ENCODE measurements at places on chromosomes 6 and 20.

- no peak for DNase-seq
Observed at GRCh38 chr6:24358219-24358821, 461 bp upstream of the DCDC2 start.

DNA sequence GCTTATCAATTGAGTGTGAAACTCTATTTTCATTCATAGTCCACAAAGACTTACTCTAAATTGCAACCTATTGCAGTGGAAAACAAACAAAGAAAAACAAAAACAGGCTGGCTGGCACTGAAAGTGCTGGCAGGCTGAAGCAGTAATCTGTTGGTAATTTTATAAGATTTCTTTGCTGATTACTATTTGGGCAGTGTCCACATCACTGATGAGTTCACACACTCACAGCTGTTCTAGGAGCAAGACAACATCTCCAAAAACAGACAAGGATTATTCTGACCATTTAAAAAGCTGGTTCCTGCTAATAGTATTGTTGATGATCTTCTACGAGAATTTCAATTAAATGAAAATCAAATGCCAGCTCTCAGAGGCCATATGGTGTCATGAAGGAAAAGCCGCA lies 26.9 kb downstream of the MARCKS start:
- DNase-seq = no peak

DNA sequence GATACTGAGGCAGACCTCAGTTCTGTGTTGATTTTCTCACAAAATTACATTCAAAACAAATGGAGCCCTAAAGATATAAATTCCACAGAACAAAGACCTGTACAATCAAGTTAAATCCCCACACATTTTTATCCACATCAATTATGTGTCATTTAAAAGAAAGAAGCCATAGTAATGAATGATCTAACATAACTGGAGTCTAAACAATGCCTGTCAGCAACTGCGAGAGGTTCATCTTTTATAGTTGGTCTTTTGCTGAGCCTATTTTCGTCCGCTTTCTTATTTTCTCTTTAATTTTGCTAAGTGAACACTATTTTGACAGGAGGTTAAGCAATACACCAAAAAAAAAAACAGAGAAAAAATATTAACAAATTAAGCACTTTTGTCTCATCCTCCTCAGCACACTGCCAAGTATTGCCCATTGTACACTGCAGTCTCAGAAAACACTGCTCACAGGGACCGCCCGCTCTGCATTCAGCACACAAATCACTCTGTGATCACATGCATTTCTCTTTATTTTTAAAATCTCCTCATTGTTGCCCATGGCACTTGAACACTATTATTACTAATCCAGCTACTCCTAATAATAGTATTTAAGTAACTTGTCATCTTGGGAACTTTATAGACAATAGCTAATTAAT lies 140.8 kb downstream of the BTBD9 start:
- no peak for DNase-seq

DNA sequence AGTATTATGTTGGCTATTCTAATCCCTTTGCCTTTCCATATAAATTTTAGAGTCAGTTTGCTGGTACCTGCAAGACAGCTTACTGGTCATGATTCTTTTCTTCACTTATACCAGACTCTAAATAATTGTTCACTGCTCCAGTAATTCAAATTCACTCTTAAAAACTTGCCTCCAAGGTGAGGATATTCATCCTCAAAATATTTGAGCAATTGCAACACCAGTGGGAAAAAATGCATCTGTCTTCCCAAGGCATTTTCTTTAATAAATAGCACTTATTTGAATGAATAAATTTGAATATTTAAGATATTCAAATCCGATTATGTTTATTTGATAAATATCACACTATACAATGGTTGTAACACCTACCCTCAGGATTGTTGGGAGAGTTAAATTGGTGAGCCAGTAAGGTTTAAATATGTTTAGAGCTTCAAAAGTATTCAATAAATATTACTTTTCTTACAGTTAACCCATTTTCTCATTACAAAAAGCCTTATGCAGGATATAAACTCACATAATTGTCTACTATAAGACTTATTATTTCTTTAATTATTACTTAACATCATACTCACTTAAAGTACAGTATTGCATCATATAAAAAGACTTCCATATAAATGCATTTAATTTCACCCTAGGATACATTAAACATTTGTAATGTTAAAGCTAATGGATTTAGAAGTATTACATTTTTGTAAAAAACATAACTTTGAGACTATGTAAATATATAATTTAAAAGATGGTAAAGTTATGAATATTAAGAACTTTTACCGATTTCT lies 285.6 kb downstream of the SAMD5 start:
- no peak for DNase-seq

DNA sequence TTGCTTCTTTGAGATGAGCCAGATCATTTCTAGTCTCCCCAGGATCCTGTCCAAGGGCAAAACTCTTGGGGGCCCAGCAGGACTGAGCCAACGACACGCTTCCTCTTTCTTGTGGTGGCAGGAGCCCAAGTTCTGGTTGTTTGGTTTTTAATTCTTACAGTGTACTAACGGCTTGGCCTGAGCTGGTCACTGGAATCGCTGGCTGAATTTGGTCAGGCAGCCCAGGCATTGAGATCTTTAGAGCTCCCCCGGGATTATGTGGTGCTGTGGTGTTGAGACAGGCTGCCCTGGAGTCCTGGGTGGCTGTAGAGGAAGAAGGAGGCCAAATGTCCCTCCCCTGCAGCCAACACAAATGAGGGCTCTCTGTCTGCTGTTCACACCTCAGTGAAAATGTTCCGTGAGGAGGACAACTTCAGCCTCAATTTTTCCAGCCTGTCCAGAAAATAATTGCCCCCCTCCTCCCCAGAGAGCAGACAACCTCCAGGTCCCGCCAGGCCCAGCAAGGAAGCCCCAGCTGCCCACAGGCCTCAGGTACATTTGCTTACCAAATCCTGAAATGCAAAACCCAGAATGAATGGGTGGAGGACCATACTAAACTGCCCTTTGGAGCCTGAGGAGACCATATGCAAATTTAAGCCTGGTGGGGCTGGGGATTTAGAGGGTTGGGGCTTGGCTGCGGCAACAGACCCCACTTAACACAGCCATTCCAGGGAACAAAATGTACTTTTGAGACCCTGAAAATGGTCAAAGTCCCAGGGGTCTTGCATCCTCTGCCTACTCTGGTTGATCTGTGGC lies 23.6 kb downstream of the BNIP5 start:
- DNase-seq = no peak

- DNase-seq = no peak
Observed at GRCh38 chr20:56460459-56460858, 8.0 kb upstream of the RTF2 start.

GRCh38 chr6:68994521-68994920 lies 359.4 kb downstream of the ADGRB3 start:
- no peak for DNase-seq

- no peak for DNase-seq
Observed at GRCh38 chr20:13563854-13564253, 74.9 kb downstream of the TASP1 start.
